ENCODE measurements at places on chromosomes 2 and 18. TPM values are rescaled to one million over a fixed set of nuclear protein-coding genes. Genes with fewer than 3 reads are reported as not detected.

Gene C1GALT1C1L
- total RNA-seq: 0.17 TPM

Gene RSAD2
- 15.9 TPM for total RNA-seq

Gene PAX3
- not detected for total RNA-seq

Gene ANKRD29
- 0.50 TPM for total RNA-seq

- DNase-seq: no peak
These were observed 73.7 kb upstream of the MAP3K20 start for GRCh38 chr2:173001664-173002604.

DNA sequence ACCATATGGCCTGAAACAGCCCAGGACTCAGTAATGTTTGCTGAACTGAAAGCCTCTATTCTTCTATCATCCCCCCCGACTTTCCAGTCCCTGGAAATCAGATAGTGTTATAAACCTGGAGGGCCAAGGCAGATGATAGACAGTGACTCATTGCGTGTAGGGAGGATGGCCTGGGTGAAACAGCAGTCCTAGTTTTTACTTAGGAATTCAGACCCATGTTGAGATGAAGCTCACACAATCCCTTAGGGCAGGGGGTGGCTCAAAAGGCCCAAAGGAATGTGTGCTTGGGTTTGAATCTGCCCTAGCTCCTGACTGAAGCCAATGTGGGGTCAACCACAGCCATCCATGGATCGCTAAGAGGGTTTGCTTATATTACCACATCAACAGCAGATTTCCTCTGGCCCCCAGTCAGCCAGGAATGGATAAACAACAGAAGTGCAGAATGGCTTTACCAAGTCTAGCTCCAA lies 43.9 kb upstream of the STPG4 start:
- DNase-seq: no peak

DNA sequence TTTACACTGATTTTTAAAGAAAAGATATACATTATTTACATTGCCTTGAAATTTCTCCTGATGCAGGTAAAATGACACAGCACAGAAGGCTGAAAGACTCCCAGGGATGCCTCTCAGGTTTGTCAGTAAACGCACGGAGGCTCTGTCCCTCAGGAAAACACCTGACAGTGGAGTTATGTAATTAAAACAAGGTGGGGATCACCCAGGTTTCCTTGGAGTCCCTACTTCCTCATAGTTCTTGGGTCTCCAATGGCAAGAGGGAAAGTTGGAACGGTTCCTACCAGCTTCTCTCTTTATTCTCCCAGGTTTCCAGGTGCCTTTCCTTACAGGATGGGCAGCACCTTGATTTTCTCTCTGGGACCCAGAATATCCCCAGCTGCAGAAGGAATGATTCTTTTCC lies 654.8 kb downstream of the SLC4A3 start:
- DNase-seq: no peak

GRCh38 chr18:78321402-78321801 lies 658.2 kb upstream of the SALL3 start:
- no peak for DNase-seq

- no peak for DNase-seq
These were observed 131.5 kb downstream of the PPP1R1C start for GRCh38 chr2:182117196-182117595.

- DNase-seq: no peak
These were observed 212.9 kb downstream of the PTGR3 start for GRCh38 chr18:74996055-74996454.

GRCh38 chr2:209671020-209671680 lies 100.5 kb upstream of the UNC80 start:
- DNase-seq: no peak

GRCh38 chr2:172425336-172425735 lies 2.0 kb upstream of the ITGA6 start:
- no peak for DNase-seq

GRCh38 chr2:222479859-222480258 lies 55.5 kb downstream of the SGPP2 start:
- no peak for DNase-seq

DNA sequence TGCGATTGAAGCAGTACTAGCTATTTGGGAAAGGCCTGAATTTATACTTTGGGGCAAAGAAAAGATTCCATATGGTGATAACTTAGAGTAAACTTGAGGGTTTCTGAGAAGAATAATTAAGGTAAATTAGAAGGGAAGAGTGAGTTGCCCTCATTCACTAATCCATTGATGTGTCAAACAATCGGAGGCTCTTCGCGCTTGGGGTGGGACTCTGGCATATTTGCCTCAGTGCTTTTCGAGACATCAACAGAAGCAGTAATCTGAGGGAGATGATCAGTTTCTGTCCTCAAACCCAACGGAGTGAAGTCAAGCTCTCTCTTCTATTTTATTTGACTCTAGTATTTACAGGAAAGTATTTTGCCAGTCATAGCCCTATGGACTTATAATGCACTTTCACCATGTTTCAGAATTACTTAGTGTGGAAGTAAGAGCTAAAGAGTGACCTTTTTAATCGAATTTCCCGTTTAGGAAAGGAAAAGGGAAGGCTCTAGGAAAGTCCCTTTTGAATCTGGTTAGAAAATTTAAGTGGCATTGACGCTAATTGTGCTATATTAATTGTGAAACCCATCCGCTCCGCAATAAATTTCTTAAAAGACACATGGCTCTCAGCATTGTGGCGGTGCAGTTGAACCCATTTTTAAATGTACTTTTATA lies 1.3 kb downstream of the RAB10 start:
- no peak for DNase-seq

DNA sequence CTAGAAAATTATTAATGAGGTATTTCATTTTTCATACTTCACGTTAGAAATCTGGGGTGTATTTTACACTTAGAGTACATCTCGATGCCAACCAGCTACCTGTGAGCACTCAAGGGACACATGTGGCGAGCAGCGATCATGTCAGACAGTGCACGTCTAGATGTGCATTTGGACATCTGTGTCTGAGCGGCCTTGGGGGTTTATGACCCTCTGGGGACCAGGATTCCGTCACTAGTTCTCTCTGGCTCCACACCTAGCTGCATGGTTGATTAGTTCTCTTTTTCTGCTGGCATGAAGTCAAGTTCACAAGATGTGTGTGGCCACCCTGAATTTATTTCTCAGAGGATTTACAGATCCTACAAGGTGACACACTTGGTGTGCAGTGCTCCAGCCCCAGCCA lies 192.2 kb downstream of the TSN start:
- no peak for DNase-seq

Data from liver (tissue), 10 donors.